ENCODE measurements at places on chromosomes 3 and 15. TPM values are rescaled to one million over a fixed set of nuclear protein-coding genes. Genes with fewer than 3 reads are reported as not detected.

The CEP70 gene
- total RNA-seq, result 55.7 TPM

The SCAMP5 gene
- total RNA-seq, result 58.0 TPM

The STX19 gene
- not detected for total RNA-seq

The MEGF11 gene
- 0.60 TPM for total RNA-seq

The TRPM7 gene
- total RNA-seq, result 41.0 TPM

The SH2D7 gene
- not detected for total RNA-seq

The DUOXA2 gene
- not detected for total RNA-seq

The ECT2 gene
- total RNA-seq, result 45.4 TPM

Measured in progenitor cell of endocrine pancreas (in vitro differentiated cells).